Activated CD4-positive, alpha-beta memory T cell treated with anti-CD3 and anti-CD28 coated beads, Interleukin-2, amount 10 ng/mL, durations not matched to agents 7 days and 5 days (primary cell): ENCODE measurements at places on chromosomes 12 and 14. TPM values are rescaled to one million over a fixed set of nuclear protein-coding genes. Genes with fewer than 3 reads are reported as not detected.

Gene TAS2R14
- total RNA-seq, result 1.3 TPM

Gene COPS7A
- total RNA-seq, result 28.4 TPM

Gene TMCC3
- total RNA-seq, result 1.0 TPM

Gene LRP1-AS
- not detected for total RNA-seq

Gene OAS1
- total RNA-seq, result 246 TPM

Gene NOVA1
- total RNA-seq, result not detected

Gene SLC25A3
- total RNA-seq, result 355 TPM

Gene ETNK1
- total RNA-seq, result 84.9 TPM

Gene FOXM1
- 102 TPM for total RNA-seq

Gene CPNE6
- not detected for total RNA-seq

Gene HNF1A
- not detected for total RNA-seq

Gene CACNB3
- 32.8 TPM for total RNA-seq
